ENCODE measurements at places on chromosomes 1 and 21.

GRCh38 chr1:240417317-240417716 lies 194.6 kb downstream of the GREM2 start:
- DNase-seq, result no peak

- no peak for DNase-seq
Measured at GRCh38 chr1:38555594-38555993, 304.0 kb downstream of the RRAGC start.

DNA sequence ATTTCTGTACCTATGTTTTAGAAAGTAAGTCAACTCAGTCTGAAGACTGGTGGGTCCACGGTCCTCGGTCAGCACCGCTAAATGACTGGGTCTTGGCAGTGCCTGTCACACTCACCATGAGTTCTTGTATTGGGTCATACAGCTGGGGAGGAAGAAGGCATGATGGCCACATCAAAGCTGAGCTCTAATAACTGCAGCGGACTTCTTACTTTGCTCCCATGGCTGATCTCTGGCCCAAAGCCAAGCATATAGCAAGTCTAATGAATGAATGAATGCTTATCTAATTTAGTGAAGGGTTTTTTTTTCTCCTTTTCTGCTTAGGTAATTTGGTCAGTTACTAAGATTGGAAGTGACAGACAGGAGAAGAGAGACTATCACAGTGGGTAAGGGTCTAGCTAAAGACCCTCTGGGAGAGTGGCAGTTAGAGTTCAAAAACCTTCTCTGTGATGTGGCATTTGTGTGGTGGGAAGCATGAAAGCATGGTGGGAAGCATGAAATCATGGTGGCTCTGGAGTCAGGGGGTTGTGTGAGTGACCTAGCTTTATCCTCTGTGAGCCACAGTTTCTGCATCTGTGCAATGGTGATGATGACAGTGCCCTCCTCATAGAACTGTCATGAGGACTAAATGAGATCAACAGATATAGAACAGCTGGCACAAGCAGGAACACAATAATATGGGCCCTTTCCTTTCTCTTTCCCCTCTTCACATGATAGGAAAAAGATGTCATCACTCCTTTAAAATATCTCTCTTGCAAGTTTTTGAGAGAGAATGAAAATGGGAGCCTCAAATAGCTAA lies 78.9 kb upstream of the JAK1 start:
- no peak for DNase-seq

DNA sequence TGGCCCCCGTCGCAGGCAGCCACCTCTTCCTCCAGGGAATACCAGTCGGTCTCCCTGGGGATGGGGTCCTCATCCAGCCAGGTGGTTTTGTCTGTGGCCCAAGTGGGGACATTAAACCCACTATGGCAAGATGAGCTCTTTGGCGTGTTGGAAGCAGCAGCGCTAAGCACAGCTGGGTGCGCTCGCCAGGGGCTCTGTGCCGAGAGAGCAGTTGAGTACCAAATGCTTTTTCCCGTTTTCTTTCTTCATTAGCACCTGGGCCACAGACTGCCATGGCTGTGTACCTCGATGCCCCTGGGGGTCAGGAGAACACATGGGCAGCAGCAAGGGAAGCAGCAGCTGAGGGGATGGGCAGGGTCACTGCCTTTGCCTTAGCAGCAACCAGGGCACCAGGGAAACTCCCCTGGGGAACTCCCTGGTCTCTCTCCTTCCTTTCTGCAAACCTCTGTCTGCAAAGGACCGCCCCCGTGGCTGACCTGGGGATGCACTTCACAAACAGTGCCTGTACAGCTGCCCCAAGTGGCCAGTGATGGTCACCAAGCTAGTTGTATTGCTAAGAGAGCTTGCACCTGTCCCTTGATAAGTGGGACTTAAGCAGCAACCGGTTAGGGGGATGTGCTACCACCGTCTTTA lies 31.1 kb downstream of the EDARADD start:
- DNase-seq, result no peak

DNA sequence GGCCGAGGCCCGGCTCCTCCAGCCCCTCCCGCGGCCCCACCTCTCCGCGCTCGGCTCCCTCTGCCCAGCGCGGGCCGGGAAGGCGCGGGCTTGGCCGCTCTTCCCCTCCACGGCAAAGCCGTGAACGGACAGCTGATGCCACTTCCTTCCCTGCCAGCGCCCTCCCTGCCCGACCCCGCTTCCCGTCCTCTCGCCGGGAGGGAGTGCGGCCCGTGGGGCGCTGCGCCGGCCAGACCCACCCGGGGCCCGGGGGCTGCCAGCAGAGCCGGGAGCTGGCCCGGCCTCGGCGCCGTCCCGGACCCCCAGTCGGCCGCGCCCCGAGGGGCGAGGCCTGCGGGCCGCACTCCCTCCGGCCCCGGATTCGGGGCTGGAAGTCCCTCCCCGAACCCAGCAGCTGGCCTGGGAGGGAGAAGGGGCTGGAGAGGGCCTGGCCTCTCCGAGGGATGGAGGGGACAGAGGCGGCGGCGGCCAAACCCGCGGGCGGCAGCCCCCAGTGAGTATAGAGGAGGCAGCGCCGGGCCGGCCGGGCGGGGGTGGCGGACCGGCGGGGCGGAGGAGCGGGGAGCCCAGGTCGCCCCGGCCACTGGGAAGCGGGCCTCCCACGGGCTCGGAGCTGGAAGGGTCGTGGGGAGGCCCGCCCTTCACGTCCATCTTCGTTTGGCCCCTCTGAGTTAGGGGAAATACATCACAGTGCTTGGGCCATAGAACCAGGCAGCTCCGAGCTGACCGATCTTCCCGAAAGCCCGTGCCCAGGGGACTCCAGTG lies at the start of gene KIAA1614:
TSS of gene KIAA1614 (plus strand) at position 97 of the 765 bp plus-strand sequence. CDS start at position 444, 347 bp downstream.
- DNase-seq, result no peak

DNA sequence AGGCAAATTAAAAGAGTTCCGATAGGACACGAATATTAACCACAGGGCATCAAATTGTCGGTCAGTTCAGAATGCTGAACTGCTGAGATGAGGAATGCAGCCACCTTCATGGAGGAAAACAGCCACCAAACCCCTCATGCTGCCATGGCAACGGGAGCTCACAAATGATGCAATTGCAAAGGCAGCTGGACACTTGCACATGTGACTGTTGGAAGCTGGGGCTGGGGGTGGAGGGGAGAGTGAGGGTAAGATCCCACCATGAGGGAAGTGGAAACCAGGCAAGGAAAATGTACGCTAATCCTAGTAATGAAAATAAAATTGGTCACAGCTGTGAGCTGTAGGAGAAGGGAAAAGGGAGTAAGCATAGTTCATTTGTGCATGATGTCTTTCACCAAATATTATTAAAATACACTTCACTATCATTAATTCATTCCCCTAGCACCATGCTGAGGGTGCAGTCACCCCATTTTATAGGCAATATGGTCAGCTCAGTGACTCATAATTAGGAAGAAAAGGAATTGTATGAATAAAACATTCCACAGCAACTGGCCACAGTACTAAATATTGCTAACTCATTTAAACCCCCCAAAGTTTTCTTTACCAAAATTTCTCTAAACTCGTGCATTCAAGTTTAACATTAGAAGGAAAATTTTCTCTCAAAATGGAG lies 15.3 kb downstream of the BECN2 start:
- no peak for DNase-seq

DNA sequence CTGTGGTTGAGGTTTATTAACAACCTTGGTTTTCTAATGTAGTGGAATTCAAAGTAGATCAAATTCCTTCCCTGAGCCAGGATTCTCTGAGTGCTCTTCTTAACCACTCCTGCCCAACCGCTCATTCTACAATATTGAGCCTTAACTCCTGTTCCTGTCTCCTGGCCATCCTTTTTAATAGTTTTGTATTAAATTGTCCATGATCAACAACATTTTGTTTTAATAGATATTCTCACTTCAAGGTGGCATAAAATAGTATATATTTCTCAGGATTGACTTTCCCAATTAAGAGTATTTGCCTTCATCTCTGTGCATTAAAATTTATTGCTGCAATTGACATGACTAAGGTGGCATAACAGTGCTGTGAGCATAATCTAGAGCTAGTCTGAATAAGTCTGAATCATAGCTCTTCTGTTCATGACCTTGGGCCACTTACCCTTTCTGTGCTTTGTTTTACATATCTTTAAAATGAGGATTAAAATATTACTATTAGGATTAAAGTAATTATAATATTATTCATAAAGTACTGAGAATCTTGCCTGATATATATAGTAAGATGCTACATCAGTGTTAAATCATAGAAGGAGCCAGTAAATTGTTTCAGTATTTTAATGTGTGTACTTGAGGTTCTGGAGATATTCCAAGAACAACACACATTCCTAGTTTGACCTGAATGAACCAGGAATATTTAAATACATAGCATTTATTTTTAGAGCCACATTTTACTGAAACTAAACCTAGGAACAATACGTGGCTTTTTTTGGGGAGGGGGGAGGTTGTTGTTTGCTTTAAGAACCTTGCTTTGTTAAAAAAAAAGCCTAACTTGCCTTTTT lies 76.4 kb downstream of the ADGRL2 start:
- DNase-seq, result no peak

DNA sequence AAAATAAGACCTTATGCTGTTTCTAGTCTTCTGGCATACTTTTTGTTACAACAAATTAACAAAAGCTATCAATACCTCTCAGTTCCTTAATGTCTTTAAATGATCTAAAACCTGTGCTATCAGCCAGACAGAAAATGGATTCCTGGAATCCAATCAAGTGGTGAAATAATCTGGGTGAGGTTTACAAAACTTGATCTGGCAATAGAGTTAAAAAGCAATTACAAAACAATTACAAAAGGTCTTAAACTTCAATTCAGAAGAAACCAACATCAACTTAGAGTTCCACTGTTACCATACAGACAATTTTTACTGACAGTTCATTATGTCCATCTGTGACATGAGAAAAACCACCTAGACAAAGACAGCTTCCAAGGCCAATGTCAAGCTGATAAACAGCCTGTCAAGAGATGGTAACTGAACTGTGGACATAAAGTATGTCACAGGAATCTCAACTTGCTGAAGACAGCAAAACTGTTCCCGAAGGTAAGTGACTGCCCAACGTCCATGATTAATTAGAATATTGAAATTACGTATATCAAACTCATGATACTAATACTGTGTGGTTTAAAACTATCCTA lies 17.4 kb downstream of the ZZZ3 start:
- no peak for DNase-seq

GRCh38 chr1:201461645-201462441 lies 7.1 kb downstream of the PHLDA3 start:
- no peak for DNase-seq

GRCh38 chr1:114671011-114671938 lies 1.4 kb upstream of the DENND2C start:
- DNase-seq, result no peak

DNA sequence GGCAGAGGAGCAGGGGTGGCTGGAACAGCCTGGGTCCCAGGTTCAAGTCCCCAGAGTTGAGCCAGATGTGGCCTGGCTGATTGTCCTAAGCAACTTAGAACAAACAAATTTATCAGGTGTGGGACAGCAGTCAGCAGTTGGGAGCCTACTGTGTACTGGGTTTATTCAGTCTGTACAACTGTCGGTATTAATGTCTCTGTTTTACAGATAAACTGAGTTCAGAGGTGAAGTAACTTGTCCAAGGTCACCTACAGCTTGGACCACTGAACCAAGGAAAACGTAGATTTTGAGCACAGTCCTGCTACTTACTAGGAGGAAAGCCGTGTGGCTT lies 14.6 kb upstream of the TRIM63 start:
- no peak for DNase-seq

DNA sequence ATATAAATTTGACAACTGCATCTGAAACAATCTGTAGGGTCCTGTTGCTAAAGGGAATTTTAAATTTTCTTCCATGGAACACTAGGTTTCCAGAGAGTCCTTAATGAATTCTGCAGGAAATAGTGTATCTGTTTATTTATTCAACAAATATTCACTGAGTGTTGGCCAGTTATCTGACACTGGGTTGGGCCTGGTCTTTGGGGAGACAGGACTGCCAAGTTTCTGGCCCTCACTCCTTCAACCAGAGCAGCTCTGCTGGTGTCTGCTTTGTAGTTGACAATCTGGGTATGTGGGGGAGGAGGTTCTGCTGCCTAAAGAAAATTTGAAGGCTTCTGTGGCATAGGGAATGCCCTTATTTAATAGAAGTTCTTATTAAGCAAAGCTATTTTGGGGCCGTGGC lies 26.1 kb upstream of the HUNK start:
- no peak for DNase-seq

- peak; percentile 11 for DNase-seq
Measured at GRCh38 chr1:95041491-95042165, 31.1 kb downstream of the ALG14 start.
